Foreskin keratinocyte (primary cell): ENCODE measurements at places on chromosomes 5 and 9.

GRCh38 chr5:887947-888637 lies 4.5 kb downstream of the BRD9 start:
- DNase-seq = no peak

- no peak for DNase-seq
Measured at GRCh38 chr9:72734631-72735030, 213.2 kb downstream of the TMC1 start.

DNA sequence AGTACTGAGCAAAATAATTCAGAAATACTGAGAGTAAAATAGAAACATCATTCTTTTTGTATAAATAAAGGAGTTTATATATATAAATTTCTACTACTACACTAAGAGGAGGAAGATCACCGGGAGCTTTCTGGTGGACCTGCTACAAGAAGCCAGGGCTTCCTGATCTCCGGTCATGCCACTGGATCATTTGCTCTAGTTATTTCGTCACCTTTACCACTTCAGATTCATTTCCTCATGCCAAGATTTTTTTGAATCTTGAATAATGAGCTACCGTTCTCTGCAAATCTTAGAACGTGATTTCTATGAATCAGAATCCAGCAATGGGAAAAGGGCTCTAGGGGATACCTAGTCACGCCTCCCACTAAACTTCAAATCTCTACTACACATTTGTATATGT lies 51.9 kb upstream of the TBC1D9B start:
- DNase-seq = no peak

- DNase-seq = no peak
Measured at GRCh38 chr5:58099257-58099656, 360.6 kb downstream of the PLK2 start.

- peak; percentile 94 for DNase-seq
Measured at GRCh38 chr5:72166070-72166979, 59.0 kb downstream of the MAP1B start.
